ENCODE measurements at places on chromosomes 3 and 15.

DNA sequence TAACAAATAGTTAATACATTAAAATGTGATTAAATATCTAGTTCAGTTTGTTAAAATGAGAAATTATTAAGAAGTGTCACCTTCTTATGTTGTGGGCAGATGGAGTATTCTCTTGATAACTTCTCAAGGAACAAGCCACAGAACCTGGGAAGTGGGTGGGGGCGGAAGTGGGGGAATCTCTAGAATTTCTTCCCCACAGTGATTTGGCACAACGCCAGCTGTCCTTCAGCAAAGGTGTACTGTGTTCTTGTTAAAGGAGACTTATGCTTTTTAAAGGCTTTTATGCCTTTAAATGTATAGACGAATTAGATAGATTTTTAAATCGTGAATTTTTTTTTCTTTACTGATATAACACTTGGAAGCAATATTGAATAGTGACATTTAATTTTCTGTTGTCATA, 42.4 kb downstream of the SEC22A start:
- no peak for DNase-seq

- DNase-seq: no peak
Observed at GRCh38 chr3:176351408-176351807, 845.9 kb downstream of the TBL1XR1 start.

GRCh38 chr3:192501401-192501800, 225.9 kb downstream of the FGF12 start:
- no peak for DNase-seq

GRCh38 chr3:45537970-45538640, 56.4 kb upstream of the LIMD1 start:
- DNase-seq: no peak

DNA sequence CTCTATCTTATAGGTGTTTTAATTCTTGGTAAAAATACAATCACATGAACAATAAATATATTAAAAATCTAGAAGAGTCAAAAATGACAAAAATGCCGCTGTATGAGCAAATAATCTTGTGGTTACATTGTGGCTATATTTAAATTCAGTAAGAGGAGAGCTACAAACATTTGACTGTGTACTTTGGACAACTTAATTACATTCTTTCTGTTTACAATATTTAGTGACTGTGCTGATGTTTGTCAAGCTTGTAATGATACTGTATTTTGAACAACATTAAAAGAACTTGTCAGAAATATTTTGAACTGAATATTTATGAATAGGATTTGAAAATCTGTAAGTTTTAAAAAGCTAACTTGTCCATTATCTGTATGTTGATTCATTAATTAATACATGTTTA, 598.3 kb downstream of the SI start:
- DNase-seq: peak; percentile 25

- no peak for DNase-seq
Observed at GRCh38 chr3:196553551-196553950, 14.8 kb downstream of the WDR53 start.

GRCh38 chr3:150180334-150180733, 209.6 kb upstream of the PFN2 start:
- DNase-seq: no peak

DNA sequence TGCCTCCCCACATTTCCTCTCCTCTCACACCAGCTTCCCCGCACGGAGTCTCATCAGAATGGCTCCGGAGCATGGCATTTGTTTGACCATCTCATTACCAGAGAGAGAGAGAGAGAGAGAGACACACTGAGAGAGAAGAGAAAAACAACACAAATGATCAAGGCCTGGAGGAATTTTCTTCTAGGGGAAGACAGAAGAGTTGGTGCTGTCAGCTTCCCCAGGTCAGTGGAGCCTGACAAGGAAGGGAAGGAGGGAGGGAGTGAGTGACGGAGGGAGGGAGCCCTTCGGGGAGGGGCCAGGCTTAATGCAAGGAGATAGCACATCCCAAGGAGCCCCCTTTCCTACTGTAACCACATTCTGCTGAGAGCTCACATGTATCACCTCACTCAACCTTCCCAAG, 9.1 kb downstream of the ST8SIA2 start:
- no peak for DNase-seq

DNA sequence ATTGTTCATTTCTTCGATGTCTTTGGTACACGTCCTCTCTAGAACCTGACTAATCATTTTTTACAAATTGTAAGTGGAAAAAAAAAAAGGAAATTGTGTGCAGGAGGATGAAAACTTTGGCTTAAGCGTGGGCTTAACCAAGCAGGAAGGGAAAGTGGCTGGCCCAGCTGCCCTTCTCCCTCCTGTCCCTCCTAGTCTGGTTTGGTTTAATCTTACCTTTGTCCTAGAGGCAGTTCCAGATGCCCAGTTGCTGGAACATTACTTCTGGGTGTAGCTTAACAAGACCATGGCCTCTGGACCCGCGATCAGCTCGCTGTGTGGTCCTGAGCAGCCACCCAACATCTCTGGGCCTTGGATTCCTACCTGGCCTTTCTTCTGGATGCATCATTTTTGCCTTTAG, 15.4 kb downstream of the PAQR5 start:
- no peak for DNase-seq

GRCh38 chr15:87144775-87145174, 1065.1 kb downstream of the AGBL1 start:
- DNase-seq: no peak

- DNase-seq: no peak
Observed at GRCh38 chr15:85027033-85027380, 45.4 kb downstream of the PDE8A start.

DNA sequence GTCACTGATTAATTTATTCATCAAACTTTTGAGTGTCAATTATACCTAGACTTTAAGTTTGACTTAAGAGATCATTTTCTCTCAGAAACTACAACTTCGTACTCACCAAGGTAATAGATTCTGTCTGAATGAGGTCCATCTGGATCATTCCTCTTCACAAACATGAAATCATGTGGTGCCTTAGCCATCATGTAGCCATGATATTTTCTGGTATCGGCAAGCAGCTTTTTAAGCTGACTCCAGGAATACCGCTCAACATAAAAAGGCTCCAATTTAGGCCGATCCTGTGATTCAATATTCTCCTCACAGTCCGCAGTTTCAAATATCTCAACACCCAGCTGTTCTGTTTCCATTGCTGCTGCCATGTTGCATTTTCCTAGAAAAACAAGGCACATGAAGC, 5.3 kb downstream of the DPP8 start:
- DNase-seq: no peak

DNA sequence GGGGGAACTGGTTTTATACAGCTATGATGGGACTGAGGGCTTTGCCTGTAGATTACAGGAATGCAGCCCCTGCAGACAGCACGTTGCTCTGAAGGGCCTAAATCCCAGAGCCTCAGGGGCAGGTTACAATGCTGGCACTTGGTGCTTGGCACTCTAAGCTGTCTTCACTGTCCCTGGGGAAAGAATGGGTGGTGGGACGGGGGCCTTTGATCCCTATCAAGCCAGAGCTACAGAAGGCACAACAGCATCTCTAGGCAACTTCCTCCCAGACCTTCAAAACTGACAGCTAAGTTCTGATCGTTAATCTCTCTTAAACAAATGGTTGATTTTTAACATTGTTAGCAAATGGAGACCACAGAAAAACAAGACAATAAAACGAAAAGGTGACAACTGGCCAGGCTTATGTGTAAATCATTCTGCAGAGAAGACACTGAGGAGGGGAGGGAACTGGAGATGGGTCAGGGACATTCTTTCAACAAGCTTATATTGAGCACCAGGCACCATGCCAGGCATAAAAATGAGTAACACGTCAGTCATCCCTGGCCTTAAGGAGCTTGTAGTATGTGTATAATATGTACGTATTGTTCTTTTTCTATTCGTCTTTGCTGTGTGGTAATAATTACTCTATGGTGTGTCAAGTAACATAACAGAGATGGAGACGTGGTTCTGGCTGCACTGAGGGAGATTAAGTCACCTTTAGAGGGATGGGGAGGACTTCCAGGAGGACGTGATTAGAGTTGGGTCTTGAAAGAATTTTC, 49.1 kb downstream of the CA12 start:
- DNase-seq: peak; percentile 17

DNA sequence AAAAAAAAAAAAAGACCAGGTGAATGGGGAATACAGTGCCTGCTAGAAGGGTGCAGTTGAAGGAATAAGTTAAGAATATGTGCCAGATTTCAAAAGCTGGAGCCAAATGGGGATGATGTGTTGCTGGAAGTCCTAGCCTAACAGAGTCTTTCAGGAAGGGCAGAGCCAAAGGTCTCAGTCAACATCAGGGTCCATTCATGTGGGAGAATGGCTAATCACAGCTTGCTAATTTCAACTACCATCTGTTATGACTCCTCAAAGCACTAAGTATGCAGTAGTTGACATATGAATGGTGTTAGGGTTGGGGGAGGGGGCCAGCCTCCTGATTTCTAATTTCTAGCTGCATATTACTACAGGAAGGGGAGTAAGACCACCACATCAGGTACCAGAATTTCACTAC, 4.4 kb downstream of the ZBTB38 start:
- DNase-seq: no peak

DNA sequence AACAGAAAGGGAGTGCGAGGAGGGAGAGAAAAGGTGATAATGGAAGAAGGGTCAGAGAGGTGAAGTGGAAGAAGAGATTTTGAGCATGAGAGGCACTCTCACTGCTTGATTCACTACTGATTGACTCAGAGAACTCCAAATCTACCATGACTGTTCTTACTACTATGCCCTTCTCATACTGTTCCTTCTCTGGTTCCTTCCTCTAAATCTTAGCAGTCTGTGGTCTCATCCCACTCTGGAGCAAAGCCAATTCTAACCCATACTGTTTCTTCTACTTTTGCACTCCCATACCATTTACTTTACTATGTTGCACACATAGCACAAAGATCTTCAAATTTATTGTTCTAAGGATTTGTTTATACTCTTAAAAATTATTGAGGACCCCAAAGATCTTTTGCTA, 100.8 kb downstream of the DTWD1 start:
- no peak for DNase-seq

GRCh38 chr3:141240687-141241615, 9.3 kb downstream of the PXYLP1 start:
- no peak for DNase-seq

DNA sequence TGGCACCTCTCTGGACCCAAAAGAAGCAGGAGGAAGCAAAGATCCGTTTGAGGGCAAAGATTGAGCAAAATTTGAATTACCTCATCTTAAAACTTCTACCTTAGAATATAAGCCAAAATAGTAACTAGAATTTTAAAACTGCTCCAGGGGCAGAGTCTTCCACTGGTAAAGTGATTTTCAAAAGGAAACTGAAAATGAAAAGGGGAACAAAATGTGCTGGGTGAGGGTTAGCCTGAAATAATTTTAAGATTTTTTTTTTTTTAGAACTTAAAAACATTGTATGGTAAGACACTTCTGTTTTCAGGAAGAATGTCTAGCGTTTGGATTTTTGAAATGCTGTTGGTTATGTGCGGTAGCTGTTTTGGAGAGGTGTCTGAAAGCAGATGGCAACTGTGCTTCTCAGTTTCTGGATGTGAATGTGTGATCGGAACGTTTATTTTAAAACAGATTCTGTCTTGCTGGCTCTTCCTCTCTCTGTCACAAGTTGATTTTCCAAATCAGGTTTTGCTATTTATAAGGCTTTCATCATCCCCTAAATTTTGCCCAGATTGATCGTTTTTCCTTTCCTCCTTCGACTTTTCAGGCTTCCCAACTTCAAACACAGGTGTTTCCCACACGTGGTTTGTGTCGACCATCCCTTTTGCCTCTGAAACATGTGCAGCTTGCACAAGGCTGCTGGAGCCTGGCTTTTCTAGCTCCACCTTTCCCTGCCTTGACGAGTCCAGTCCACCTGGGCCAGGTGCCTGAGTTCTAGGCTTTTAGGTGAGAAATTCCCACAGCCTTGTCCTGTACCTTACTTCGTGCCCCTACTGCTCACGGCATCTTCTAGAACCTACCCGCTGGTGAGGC, 3.3 kb downstream of the LRRK1 start:
- DNase-seq: no peak

DNA sequence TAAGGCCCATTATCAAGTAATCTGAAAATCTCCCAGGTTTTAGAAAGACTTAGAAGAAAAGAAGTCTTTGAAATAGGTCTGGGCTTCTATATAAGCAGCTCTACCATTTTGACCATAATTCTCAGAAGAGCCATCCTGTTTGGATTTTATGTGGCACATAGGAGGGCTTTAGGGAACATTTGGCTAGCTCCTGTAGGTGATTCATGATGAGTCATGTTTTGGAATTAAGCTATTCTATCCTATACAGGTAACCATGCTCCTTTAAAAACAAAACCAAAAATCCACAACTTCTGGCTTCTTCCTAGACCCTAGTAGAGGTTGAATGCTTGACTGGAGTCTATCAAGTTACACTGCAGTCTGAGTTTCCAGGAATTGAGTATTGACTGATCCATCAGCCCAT, 8.9 kb downstream of the SST start:
- no peak for DNase-seq

DNA sequence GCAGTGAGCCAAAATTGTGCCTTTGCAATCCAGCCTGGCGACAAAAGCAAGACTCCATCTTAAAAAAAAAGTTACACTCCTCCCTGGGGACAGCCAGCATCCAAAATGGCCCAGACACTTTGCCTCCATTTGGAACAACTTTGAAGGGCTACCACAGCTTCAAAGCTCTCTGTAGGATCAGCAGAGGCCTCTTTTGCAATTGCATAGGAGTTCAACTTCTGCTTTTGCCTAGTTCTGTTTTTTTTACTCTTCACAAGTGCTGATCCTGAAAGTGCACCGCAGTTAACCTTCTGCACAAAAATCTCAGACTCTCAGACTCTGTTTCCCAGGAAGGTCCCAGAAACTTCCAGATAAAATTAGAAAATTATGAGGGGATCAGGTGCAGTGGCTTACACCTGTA, 25.2 kb upstream of the SLC4A7 start:
- no peak for DNase-seq

DNA sequence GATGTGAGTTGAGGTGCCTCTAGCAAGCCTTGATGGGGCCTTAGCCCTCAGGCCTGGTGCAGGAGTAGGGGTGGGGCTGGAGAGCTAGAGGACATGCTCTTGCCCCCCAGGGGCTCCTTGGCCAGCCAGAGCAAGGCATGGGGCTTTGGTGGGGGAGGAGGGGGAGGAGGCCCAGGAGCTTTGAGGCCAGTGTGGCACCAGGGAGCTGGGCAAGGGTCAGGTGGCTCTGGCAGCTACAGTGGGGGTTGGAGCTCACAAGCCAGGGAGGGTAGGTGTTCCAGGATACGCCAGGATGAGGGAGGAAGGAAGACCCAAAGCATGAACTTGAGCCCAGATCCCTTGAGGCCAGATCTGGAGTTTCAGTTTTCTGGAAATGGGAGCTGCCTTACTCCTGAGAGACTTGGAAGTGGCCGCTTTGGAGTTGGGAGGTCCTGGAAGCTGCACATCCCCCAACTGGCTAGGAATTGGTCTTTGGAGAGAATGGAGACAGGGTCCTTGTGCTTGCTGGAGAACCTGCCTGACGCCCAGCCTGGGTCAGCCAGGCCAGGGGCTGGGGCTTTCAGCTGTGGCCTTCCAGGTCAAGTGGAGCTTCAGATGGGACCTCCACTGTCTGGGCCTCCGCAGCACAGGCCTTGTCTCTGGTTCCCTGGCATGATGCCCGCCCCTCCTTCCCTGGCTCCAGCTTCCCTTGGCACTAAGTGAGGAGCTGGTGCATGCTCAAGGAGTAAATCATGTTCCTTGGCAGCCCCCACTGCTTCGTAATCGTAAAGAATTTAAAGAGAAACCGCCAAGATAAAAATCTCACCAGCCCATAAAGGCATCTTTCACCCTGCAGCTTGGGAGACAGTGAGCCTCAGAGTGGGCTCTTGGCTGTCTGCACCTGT, 8.7 kb downstream of the SEMA3F start:
- DNase-seq: no peak
